Mucosa of descending colon (tissue), 3 donors: ENCODE measurements at places on chromosomes 4 and X.

- DNase-seq: no peak
These were observed 1383.7 kb downstream of the C4orf33 start for GRCh38 chr4:130479674-130480073.

DNA sequence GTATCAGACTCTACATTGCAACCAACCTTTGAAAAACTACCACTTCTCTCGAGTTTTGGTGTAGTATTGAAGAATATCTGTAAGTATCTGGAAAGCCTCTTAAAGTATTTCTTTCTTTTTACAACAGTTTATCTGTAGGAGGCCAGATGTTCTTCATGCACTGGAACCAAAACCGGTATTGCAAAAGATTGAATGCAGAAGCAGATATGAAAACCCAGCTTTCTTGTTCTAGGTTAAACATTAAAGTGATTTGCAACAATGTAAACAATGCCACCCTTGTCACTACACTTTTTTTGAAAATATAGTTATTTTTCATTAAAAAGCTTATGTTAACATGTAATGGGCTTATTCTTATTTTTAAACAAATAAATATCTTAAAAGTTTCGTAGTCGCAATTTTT, 27.2 kb downstream of the PLS3 start:
- DNase-seq: no peak

GRCh38 chr4:52172166-52172565, 121.1 kb downstream of the SPATA18 start:
- no peak for DNase-seq

DNA sequence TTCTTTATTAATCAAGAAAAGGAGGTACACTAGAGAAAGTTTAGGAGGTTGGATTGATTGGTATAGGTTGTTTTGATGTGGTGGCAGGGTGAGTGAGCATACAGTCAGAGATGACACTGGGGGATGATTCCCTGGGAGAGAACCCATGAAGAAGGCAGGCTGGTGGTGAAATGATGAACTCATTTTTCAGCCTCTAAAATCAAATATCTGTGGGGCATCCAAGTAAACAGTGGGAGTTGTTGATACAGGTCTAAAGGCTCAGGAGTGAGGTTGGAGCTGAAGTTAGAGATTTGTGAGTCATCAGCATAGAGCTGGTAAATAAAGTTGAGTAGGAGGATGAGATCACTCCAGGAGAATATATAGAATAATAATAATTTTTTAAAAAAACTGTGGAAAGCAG, 10.0 kb upstream of the AP1S2 start:
- DNase-seq: no peak

- no peak for DNase-seq
These were observed 50.7 kb upstream of the MID1IP1 start for GRCh38 chrX:38750551-38750950.

- no peak for DNase-seq
These were observed 81.7 kb upstream of the GIMD1 start for GRCh38 chr4:106450249-106450648.

- no peak for DNase-seq
These were observed 207.0 kb downstream of the ARHGAP24 start for GRCh38 chr4:85681921-85682320.

DNA sequence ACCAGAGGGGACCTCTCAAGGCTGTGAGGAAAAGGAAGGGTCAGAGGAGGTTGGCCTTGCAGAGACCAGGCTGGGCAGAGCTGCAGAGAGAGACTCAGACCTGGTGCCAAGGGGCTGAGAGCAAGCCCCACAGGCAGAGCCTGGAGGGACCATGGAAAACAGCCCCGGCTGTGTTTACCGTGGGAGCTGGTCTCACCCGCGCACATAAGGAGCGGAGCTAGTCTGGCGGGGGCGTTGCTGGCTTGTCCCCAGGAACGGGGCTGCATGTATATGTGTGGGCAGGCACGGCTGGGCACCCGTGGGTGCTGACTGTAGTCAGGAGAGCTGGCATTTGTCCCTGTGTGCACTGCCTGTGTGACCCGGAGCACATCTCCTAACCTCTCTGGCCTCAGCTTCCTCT, 45.7 kb downstream of the C4orf50 start:
- DNase-seq: no peak
